ENCODE measurements at places on chromosomes 3 and 15.

GRCh38 chr15:56939257-56939656 lies 20.8 kb downstream of the TCF12 start:
- no peak for DNase-seq

DNA sequence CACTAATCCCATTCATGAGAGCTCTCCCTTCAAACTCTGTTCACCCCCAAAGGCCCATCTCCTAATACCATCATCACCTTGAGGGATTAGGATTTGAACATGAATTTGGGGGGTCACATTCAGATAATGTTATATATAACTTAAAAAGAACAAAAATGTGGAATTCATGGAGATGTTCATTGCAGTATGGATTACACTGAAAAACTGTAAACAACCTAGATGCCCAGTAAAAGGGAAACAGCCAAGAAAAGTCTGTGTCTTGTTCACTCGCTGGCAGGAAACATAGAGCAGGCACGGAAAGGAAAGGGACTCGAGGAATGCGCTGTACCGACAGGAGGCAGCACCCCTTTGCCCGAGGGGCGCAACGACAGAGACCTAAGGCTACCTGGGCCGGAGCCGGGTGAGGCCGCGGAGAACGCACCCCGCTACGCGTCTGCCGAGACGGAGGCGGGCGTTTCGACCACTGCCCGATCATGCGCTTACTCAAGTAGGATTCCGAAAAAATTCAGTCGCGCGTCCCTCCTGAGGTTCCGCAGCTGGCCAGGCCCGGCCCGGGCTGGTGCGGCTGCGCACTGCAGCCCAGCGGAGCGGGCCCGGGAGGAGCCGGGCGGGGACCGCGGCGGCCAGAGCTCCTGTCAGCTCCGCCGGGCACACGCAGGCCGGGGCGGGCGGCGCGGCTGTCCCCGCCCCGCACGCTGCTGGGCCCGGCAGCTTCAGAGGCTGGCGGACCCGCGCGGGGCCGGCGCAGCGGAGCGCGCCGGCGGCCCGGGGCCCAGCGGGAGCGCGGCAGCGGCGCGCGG lies 862 bp upstream of the MAN2A2 start:
- DNase-seq, result peak; percentile 88

DNA sequence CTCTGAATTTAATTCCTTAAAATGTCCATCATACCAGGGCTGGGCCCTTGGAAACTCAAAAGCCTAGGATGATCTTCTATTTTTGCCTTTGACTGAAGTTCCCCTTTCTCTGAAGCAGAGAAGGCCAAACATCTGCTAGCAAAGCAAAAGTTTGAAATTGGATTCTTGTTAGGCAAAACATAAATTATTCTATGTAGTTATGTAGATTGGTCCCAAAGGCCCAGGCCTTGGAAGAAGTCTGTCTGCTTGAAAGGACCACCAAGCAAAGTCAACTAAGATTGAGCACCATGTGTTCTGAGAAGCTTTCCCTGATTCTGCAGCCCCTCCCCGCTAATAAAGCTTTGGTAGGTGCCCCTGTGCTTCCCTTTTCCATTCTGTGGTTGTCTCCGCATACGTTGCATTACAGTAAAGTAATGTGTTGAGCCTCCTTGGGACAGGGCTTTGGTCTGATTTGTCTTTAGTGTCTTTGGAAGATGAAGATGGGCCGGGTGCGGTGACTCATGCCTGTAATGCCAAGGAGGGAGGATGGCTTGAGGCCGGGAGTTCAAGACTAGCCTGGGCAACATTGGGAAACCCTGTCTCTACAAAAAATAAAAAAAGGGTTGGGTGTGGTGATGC lies 56.4 kb downstream of the RPL39L start:
- no peak for DNase-seq

GRCh38 chr3:29153811-29154210 lies 127.1 kb upstream of the RBMS3 start:
- no peak for DNase-seq

DNA sequence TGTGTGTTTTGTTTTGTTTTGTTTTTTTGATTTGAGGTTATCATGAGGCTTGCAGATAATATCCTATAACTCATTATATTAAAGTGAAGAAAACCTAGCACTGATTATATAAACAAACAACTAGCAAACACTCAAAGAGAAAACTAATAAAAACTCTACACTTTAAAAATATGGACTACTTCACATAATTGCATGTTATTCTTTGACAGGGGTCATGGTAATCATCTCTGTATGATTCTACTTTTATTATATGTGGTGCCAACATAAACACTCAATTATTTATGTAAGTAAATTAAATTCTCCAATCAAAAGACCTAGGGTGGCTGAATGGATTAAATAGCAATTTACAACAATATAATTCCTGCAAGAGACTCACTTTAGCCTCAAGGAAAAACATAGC lies 44.6 kb upstream of the P3H2 start:
- no peak for DNase-seq

DNA sequence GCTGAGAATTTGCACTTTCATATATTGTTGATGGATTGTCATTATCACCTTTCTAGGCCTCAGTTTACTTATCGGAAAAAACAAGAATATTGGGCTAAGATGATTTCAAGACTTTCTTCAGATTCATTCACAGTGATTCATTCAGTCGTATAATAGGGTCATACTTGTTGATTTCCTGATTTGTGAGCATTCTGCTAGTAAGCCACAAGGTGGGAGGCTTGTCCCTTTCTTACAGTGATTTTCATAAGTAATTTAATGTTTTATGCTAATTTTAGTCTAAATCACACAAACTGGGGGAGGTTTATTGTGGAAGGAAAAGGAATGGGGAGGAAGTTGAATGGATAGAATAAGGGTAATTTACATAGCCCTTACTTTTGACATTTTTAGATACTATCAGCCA lies 126.8 kb upstream of the GOLGA6L4 start:
- no peak for DNase-seq

DNA sequence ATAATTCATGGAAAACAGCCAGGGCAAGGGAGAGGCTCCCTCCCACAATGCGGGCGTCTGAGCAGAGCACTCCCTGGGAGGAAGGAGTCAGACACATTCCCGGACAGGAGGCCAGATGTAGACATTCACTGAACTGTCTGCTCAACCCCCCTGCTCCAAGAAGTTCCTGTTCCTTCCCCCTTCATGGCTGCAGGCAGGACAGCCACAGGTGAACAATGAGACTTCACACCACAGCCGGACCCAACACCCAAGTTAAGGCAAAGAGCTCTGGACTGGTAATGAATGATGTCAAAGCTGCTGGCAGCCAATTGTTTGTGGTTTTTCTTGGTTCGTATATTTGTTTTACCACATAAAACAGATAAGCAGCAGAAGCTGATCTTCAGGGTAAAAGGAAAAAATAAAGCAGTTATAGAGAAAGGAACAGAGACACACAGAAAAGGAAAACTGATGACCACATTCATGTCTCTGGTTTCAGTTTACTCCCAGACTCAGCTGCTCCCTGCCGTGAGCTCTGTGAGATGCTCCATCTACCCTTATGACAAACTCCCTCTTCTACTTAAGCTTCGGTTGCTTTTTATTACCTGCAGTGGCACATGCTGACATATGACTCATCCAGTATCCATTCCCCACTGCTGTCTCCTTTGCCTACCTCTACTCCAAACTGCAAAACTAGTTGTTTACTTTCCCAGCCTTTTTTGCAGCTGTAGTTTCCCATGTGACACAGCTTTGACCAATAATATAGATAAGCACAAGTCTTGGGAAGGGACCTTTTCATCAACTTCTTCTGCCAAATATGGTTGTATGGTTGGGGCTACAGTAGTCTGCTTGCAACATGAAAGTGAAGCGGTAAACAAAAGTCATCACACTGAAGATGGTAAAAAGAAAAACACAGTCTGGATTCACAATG lies 33.1 kb downstream of the DZIP1L start:
- peak; percentile 91 for DNase-seq

DNA sequence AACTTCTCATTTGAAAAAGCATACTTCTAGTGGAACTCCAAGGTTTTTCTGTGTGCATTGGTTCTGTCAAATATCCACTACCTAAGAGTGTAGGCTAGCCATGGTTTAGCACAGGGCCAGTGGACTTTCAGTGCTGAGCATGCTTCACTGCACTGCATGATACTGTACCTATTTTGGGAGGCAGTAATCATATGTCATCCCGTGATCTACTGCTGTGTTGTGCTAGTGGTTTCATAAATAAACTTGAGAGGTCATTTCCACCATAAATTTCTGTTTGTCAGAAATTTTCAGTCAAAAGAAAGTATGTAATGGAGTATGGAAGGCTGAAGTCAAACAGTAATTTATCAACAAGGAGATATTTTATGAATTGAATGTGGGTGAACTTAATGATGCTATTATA lies 203.6 kb downstream of the ROBO1 start:
- DNase-seq, result no peak

- no peak for DNase-seq
Observed at GRCh38 chr3:139987908-139988307, 52.9 kb downstream of the CLSTN2 start.

- DNase-seq, result no peak
Observed at GRCh38 chr3:72210261-72210660, 425.3 kb upstream of the PROK2 start.

DNA sequence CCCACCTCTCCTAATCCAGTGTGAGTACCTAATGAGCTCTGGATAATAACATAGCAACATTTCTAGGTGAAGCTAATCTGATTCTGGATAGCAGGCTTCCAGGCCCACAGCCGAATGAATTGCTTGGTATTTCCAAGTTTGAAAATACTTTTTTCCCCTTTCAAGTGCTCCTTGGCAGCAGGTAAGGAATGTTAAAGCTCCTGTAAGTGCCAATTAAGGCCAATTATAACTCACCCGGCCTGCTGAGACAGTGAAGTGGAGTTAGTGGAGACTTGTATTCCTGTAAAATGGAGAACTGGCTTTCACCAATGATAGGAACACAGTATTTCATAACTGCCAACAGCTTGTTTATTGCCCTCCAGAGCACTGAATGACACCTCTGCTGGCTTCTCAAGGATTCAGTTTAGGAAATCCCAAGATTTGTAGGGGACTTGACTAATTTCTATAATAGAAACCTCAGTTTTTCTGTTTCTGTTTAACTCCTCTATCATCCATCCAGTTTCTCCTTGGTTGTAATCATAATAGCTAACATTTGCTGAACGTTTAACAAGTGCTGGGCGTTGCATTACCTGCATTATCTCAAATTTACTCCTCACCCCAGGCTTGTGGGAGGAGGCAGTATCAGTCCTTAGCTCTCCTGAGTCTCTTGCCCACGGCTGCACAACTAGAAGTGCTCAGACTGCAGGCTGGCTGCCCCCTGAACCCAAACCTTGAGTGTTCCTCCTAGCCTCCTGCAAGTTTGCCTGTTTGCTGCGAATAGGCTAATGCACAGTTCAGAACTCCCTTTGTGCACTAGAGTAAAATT lies 52.7 kb upstream of the SCAANT1 start:
- no peak for DNase-seq

GRCh38 chr3:73924048-73924447 lies 299.3 kb upstream of the PDZRN3 start:
- DNase-seq, result no peak

GRCh38 chr3:194472290-194472920 lies 14.4 kb downstream of the ATP13A3 start:
- peak; percentile 73 for DNase-seq

DNA sequence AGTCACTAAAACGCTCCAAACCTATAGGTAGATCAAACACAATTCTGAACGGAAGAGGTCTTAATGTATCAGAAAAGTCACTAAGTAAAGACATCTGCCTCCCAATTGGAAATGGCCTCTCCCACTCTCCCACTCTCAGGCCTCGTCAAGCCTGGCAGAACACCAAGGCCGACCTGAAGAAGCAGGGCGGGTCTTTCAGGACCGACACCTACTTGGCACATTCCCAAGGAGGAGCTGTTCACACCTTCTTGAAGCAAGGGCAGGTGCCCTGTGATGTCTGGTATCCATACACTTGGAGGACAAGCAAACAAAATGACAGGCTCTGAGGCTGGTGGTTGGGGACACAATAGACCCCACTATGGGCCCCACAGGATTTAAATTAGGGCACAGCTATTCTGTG lies 30.0 kb downstream of the XXYLT1 start:
- DNase-seq, result no peak

DNA sequence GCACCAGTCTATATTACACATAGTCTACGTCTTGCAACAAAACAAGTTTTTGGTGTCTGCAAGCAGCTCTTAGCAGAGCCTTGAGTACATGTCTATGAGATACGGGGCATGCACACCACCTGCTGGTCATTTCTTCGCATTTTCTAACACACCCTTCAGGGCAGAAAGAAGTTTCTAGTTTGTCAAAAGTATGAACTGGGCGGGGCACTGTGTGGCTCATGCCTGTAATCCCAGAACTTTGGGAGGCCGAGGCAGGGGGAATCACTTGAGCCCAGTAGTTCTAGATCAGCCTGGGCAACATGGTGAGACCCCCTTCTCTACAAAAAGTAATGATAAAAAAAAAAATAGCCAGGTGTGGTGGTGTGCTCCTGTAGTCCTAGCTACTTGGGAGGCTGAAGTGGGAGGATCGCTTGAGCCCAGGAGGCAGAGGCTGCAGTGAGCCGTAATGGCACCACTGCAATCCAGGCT lies 64.2 kb upstream of the ARL8B start:
- peak; percentile 50 for DNase-seq

DNA sequence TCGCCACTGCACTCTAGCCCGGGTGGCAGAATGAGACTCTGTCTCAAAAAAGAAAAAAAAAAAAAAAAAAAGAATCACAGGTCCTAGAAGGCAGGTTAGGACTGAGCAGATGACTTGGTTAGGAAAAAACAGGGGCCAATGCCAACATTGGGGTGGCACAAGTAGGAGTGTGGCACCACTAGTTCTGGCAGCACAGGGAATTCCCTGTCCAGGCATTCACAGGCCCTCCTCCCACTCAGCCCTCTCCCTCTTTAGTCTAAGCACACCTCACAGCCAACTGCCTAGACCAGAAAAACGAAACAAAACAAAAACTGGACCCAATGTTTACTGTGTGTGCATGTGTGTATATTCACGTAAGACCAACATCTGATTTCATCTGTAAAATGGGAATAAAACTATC lies 10.5 kb downstream of the THOC7 start:
- DNase-seq, result no peak

DNA sequence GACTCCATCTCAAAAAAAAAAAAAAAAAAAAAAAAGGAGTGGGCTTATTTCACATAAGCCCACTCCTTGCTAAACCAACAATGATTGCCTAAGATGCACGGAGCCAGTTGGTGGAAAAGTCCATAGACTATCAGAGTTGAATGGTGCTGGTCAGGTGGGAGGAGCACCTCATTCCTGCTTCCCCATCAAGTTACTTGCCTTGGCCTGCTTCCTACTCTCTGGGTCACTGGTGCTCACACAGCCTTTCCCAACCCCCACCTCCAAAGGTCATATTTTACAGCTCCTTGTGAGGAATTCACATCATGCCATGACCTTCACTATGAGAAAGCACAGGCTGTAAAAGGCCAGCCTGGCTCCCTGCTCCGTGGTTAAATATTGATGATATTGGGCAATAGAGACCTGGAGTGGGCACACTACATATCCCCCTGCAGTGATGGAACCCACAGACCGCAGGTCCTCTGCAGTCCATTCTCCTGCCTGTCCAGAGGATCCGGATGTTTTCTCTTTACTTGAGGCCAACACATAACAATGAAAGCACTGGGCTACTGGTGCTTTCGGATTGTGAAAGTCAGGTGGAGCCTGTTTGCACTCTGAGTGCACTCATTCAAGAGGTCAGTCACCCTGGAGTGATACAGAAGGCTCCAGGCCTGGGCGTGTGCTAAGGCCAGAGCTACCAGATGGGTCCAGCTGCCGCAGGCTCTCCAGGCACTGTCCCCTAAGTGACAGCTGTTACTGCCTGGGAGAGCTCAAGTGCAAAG lies at the start of gene SLC51B:
SLC51B (plus strand) TSS at position 664 of the 758 bp plus-strand sequence. CDS start 4,618 bp downstream, outside the sequence.
- peak; percentile 94 for DNase-seq

GRCh38 chr3:102614021-102614569 lies 179.3 kb downstream of the ZPLD1 start:
- no peak for DNase-seq
